Activated CD4-positive, alpha-beta T cell treated with anti-CD3 and anti-CD28 coated beads, Interleukin-2, amount 50 U/mL, for 4 hours (primary cell): ENCODE measurements at places on chromosomes 1 and 21.
A peak's percentile ranks its signal among the peaks of the same experiment; 100 is the strongest.

- no peak for DNase-seq
Measured at GRCh38 chr1:75922698-75923097, 9.5 kb downstream of the ASB17 start.

GRCh38 chr1:19613171-19613703 is 30.9 kb upstream of the NBL1 start:
- no peak for DNase-seq

DNA sequence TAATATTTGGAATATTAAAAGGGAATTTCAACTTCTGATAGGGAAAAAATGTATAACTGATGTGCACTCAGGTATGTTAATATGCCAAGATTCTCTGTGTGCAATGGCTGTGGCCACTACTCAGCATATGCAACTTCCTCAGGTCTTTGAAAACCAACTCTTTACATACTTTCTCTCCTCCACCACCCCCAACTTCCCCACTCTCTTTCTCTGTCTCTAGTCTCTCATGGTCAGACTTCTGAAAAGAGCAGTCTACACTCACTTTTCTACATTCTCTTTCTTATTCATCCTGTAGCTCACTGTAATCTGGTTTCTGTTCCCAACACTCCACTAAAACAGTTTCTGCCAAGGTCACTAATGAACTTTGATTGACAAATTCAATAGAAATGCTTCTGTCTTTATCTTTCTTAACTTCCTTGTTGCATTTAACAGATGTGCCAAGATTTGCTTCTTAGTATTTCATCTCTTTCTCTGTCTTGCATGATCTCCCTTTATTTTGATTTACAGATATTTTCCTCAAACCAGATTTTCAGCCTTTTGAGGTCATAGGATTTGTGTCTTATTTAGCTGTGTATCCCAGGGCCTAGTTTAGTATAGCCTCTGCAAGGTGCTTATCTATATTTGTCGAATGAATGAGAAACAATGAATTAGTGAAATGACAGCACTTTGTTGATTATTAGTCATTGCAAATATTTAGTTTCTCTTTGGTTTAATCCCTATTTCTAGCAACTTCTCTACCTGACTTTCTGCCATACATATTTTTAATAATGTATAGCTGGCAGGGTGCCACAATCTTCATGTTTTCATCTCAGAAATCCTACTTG is 168.9 kb downstream of the LMO4 start:
- DNase-seq, result no peak

- no peak for DNase-seq
Measured at GRCh38 chr1:5287178-5288150, 633.1 kb downstream of the AJAP1 start.

DNA sequence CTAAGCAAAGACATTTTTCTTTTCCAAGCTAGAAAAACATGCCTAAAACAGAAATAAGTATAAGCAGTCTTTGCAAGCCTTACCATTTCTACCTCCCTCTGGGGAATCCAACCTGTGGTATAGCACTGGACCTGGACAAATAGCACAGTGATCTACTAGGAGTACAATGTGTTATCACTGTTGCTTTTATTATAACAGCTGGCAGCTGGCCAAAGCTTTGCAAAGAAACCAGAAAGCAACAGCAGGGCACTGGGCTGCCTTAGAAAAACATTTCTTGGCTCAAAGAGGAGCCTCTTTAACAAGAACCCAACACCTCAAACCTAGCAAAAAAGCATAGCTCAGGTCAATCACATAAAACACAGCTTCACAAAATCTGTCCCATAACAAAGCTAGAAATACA is 294.5 kb upstream of the GREM2 start:
- no peak for DNase-seq

GRCh38 chr1:234175363-234175762 is 197.9 kb upstream of the COA6 start:
- no peak for DNase-seq

DNA sequence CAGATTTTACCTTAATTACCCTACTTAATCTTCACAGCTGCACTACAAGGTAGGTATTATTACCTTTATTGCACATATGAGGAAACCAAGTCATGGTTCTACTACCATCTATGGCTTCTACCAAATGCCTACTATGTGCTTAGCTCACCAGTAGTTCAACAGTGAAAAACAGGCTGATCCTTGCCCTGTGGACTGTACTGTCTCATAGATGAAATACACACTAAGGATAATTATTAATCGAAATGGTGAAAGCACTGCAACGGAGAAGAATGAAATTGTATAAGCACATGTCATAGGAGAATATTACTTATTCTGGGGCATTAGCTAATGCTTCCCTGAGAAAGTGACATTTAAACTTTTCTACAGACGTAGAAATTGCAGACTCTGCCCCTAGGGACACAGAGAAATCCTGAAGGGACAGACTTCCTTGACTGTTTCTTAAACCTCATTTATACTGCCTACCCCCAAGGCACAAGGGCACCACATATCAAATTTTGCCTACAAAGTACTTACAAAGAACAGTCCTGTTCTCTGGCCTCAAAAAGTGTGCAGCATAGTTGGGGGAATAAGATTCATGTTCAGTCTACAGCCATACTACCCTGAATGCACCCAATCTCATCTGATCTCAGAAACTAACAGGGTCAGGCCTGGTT is 148.4 kb upstream of the ZC3H11B start:
- DNase-seq, result no peak

DNA sequence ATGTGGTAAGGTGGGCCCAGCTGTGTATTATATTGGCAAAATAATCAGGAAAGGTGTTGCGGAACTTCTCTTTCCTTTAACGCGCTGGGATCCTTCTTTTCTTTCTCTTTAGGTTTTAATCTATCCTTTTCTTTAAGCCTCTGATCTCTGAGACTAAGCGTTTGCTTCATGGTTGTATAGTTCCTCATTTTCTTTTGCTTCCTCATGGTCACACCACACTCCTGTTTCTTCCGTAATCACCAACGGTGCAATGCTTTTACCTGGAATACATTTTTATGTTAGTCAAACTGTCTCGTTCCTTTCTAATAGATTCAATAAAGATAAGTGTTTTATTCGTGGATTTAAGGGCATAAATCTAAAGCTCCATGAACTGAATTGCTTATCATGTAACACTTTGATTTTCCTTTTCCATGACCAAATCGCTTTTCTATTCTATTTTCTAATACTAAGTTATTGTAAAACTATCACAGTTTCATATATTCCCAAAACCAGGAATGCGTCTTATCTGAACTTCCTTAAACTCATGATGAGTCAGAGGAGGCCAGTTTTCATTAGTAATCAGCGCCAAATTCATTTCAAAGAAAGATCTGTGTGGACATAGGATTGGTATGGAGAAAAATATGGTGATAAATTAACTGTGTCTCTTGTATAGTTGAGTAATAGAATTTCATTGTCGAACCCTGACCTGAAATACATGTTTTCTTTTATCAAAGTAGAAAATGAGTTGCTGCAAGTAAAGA is 12.2 kb downstream of the SDCCAG8 start:
- no peak for DNase-seq

- no peak for DNase-seq
Measured at GRCh38 chr21:46515109-46515508, 56.4 kb downstream of the DIP2A start.

DNA sequence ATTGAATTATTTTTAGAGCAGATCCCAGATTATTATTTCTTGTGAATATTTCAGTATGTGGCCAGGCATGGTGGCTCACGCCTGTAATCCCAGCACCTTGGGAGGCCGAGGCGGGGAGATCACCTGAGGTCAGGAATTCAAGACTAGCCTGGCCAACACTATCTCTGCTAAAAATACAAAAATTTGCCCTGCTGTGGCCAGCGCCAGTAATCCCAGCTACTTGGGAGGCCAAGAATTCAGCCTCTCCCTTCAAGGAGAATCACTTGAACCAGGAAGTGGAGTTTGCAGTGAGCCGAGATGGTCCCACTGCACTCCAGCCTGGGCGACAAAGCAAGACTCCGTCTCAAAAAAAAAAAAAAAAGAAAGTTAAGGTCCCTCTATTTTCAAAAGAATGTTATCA is 4.3 kb downstream of the OSBPL9 start:
- no peak for DNase-seq

GRCh38 chr1:173496757-173497320 is 19.7 kb downstream of the PRDX6 start:
- no peak for DNase-seq

DNA sequence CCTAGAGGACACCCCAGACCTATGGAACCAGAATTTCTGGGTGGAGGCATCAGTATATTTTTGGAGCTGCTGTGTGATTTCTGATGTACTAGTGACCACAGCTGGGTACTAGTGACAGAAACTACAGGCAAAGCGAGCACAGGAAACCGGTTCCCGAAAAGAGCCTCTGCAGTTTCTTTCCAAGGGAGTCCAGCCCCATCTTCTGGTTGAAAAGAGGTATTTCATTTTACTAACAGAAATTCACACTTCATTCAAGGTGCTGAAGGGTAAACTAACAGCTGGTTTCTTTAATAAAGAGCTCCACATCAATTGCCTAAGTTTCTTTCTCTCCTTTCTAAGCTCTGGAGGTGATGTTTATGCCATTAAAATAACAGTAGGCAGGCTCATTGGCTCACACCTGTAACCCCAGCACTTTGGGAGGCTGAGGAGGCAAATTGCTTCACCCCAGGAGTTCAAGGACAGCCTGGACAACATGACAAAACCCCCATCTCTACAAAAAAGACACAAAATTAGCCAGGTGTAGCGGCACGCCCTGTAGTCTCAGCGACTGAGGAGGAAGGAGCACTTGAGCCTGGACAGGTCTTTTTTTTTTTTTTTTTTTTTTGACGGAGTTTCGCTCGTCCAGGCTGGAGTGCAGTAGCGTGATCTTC is 22.0 kb downstream of the THAP3 start:
- DNase-seq, result peak; percentile 8

DNA sequence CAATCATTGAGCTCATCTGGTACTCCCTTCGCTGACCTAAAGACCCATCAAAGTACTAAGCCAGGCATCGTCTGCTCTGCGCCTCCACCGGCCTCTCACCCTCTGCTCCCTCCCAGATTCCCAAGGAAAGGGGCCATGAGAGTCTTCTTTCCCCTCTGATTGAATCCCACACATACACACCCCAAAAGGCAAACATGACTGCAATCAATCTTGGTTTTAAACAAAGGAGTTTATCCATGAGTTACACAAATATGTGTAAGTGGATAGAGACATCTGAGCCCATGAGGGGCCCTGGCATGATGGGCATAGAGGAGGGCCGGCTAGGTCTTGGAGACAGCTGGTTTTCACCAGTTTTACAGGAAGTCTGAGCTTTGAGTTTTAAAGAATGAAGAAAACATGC is 50.9 kb downstream of the CAPN2 start:
- DNase-seq, result no peak

DNA sequence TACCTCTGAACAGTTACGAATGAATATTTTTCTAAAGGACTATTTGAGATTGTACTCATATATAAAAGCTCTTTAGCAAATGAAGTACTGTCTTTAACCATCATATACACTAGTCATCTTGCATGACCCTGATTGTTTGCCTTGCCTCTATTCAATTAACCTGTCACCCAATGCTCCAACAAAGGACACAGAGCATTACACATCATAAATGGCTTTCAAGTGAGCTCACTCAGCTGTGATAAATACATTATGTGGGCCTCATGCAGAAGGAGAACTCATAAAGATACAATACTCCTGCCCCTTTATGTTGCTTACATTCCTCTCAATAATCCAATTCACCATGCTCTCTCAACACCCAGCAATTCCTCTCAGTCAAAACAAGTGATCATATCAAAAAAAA is 993.0 kb upstream of the PRMT6 start:
- DNase-seq, result no peak

GRCh38 chr1:108316545-108316944 is 72.7 kb upstream of the NBPF4 start:
- DNase-seq, result no peak

DNA sequence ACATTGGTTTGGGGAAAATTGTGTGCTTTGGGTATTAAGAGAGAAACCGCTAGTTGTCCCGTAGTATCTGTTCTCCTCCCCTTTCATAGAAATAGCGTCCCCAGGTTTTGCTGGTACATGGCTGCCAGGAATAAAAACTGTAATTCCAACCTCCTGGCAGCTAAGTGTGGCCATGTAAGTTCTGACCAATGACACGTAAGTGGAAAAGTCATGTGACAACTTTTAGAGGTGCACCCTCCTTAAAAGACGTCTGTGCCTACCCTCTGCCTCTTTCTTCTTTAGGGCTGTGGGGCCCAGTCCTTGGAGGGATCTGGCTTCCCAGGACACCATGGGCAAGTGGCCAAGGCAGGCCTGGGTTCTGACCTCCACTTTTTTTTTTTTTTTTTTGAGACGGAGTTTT is 59.3 kb downstream of the UMODL1 start:
- DNase-seq, result no peak

GRCh38 chr1:176384841-176385240 is 78.1 kb upstream of the PAPPA2 start:
- DNase-seq, result no peak

- DNase-seq, result no peak
Measured at GRCh38 chr1:8687039-8687438, 130.4 kb downstream of the RERE start.

GRCh38 chr1:66589326-66589725 is 55.4 kb downstream of the SGIP1 start:
- DNase-seq, result no peak

DNA sequence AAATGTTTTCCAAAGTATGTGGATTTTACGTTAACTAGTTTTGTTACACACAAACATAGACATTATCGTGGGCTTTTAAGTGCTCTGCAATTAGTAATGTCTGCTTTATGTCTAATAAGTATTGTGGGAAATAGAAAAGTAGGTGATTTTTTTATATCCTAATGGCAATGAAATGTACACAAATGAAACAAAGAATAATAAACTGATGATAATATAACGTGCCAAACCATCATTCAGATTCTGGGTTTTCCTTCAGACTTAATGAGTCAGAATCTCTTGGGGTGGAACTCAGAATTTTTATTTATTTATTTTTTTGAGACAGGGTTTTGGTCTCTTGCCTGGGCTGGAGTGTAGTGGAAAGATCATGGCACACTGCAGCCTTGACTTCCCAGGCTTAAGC is 2.0 kb downstream of the TMEM183A start:
- DNase-seq, result no peak

GRCh38 chr1:67532452-67533216 is 102.4 kb upstream of the SERBP1 start:
- DNase-seq, result no peak
